Stimulated activated CD4-positive, alpha-beta T cell treated with anti-CD3 and anti-CD28 coated beads, Interleukin-2, amount 100 ng/mL, for 24 hours (primary cell): ENCODE measurements at places on chromosomes 3 and 15.

- no peak for DNase-seq
Observed at GRCh38 chr3:185631108-185631507, 45.0 kb downstream of the SENP2 start.

GRCh38 chr3:38018296-38019266 lies 10.9 kb downstream of the PLCD1 start:
- no peak for DNase-seq

- DNase-seq: no peak
Observed at GRCh38 chr3:70501561-70501960, 189.1 kb upstream of the MDFIC2 start.

DNA sequence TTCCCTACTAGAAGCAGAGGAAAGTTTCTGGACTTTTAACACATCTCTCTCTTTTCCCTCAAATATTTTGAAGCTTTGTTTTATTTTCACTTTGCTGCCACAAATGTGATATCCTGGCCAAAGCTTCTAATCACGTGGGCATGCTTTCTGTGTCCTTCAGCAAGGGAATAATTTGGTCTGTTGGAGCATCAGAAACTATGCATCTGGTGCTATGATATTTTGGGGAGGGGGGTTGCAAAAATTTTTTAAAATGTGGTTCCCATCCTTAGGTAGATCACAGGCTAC lies 254.2 kb downstream of the GAP43 start:
- no peak for DNase-seq

DNA sequence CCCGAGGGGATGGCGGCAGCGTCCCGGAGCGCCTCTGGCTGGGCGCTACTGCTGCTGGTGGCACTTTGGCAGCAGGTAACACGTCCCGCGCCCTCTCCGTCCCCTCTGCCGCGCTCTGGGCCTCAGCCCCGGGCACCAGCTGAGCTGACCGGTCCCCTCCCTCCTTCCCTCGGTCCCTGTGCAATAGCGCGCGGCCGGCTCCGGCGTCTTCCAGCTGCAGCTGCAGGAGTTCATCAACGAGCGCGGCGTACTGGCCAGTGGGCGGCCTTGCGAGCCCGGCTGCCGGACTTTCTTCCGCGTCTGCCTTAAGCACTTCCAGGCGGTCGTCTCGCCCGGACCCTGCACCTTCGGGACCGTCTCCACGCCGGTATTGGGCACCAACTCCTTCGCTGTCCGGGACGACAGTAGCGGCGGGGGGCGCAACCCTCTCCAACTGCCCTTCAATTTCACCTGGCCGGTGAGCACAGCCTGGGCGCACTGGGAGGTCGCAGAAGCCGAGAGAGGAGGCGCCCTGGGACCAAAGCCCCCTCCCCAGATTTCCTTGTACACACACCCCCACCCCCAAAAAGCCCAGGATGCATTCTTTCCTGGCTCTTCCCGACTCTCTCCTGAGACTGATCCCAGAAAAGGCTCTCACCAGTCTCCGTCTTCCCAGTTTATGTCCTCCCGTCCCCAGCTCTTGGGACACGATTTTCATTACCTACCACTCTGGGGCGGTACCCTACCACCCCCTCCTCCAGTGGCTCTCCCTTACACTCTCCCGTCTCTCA lies 705 bp downstream of the DLL4 start:
- DNase-seq: no peak

- no peak for DNase-seq
Observed at GRCh38 chr3:119195911-119196310, 22.5 kb downstream of the UPK1B start.

DNA sequence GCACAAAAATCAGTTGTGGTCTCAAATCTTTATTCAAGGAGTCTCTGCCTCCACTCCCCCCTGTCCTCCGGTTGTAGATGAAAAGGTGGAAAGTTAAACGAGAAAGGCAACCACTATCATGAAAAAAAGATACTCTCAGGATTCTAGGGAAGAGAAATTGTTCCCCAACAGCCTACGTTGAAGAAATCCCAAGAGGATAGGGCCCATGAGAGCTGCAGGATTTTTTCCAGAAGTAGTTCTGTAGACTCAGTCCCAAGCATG lies 14.3 kb downstream of the ZIC1 start:
- no peak for DNase-seq

DNA sequence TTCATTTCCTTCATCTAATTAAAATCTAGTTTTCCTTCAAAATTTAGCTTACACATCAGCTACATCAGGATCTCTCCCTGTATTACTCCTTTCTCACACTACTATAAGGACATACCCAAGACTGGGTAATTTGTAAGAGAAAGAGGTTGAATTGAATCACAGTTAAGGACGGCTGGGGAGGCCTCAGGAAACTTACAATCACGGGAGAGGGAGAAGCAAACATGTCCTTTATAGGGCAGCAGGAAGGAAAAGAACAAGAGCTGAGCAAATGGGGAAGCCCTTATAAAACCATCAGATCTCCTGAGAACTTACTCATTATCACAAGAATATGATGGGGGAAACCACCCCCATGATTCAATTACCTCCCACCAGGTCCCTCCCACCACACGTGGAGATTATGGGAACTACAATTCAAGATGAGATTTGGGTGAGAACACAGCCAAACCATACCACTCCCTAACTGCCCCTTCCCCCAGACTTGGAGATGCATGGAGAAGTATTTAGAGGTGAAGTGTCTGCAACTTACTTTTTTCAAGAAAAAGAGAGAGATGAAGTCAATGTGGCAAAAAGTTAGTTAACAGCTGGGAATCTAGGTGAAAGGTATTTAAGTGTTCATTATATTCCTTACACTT lies 21.3 kb downstream of the PRTG start:
- no peak for DNase-seq

- DNase-seq: no peak
Observed at GRCh38 chr3:117681619-117682018, 972.0 kb downstream of the TUSC7 start.

DNA sequence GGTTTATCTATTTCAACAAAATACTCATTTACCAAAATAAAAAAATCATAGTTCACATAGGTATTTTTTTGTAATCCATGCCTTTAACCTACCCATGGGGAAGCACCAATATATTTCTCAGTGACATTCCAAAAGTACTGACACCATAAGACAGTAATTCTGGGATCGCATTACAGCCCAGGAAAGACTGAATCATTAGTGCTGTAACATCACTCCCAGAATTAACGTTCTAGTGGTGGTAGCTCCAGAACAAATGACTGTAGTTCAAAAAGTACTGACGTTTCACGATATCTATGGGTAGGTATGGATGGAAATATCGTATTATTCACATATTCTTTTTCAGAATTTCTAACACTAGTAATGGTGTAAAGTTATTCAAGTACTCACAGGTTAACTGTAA lies 54.3 kb upstream of the NEK10 start:
- no peak for DNase-seq

GRCh38 chr3:37511463-37511920 lies 337.1 kb upstream of the LRRFIP2 start:
- no peak for DNase-seq

GRCh38 chr15:54567408-54568035 lies 589.3 kb downstream of the UNC13C start:
- DNase-seq: no peak

GRCh38 chr3:15246186-15246585 lies 40.1 kb downstream of the CAPN7 start:
- no peak for DNase-seq
